ENCODE measurements at places on chromosomes 12 and 14.

- DNase-seq: no peak
Measured at GRCh38 chr12:14975457-14975856, 2.6 kb downstream of the PDE6H start.

- DNase-seq: no peak
Measured at GRCh38 chr14:96876747-96877146, 79.6 kb downstream of the VRK1 start.

GRCh38 chr14:52879958-52880357 lies 70.9 kb downstream of the FERMT2 start:
- no peak for DNase-seq

- no peak for DNase-seq
Measured at GRCh38 chr12:51811203-51812202, 37.0 kb downstream of the FIGNL2 start.

DNA sequence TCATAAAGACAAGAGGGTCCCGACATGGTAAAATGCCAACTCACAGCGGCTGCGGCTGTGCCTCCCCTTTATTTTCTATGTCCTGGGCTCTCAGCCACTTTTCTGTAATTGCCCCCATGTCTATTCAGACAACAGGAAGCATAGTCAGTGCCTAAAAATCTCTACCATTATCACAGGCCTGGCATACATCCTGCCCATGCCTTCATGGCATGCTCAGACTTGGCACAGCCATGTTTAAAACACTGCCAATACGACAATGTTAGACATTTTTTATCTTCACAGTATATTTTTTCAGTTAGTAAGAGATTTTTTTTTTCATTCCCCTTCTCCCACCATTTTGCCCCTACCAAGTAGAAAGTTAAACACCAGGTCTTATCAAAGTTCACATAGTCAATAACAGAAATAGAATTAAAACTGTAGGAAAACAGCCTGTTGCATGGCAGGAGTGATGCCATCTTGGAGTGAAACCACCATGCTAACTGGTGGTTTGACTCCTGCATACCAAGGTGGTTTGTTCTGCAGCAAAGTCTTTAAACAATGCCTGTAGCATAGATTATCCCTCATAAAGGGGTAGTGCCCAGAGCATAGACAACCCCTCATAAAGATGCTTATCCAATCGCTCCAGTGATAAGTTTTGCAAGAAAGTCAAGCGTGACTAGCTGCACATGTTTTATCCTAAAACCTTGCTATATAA lies 18.9 kb upstream of the CERS5 start:
- DNase-seq: no peak

- DNase-seq: no peak
Measured at GRCh38 chr14:98198385-98198784, 1073.6 kb downstream of the BCL11B start.

DNA sequence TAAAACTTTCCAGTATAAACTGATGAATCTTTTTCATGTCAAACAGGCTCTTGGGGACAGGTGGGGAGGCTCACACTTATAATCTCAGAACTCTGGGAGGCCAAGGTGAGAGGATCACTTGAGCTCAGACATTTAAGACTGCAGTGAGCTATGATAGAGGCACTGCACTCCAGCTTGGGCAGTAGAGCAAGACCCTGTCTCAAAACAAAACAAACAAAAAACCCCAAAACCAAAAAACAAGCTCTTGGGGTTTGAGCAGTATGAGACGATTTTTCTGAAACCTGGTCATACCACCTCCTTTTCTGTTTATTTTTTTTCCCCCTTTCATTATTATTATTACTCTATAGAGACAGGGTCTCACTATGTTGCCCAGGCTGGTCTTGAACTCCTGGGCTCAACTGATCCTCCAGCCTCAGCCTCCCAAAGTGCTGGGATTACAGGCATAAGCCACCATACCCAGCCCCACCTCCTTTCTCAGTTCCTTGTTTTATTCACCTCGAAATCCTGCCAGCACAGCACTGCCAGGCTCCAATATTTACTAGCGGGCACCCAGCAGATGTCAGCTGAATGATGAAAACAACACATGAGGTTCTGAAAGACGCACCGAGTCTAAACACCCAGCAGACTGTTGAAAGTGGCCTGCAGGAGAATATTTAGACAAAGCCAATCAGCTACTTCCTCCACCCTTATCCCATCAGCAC lies 19.5 kb upstream of the CDK17 start:
- DNase-seq: no peak
